Thyroid gland (tissue), 4 donors: ENCODE measurements at places on chromosomes 12 and 14.

DNA sequence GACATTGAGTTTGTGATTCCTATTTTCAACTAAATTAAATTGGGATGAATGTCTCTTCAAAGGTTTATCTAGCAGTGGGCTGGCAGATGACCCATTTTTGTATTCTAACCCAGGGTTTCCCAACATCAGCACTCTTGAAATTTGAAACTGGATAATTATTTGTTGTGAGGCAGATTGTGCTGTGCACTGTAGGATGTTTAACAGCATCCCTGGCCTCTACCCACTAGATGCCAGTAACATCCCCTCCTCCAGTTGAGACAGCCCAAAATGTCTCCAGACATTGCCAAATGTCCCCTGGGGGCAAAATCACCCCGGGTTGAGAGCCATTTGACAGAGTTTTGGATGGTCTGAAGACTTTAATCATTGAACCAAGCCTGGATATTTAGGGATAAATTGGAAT lies 11.1 kb downstream of the DAAM1 start:
- DNase-seq, result no peak

- no peak for DNase-seq
Measured at GRCh38 chr12:119631930-119632678, 35.8 kb upstream of the PRKAB1 start.

DNA sequence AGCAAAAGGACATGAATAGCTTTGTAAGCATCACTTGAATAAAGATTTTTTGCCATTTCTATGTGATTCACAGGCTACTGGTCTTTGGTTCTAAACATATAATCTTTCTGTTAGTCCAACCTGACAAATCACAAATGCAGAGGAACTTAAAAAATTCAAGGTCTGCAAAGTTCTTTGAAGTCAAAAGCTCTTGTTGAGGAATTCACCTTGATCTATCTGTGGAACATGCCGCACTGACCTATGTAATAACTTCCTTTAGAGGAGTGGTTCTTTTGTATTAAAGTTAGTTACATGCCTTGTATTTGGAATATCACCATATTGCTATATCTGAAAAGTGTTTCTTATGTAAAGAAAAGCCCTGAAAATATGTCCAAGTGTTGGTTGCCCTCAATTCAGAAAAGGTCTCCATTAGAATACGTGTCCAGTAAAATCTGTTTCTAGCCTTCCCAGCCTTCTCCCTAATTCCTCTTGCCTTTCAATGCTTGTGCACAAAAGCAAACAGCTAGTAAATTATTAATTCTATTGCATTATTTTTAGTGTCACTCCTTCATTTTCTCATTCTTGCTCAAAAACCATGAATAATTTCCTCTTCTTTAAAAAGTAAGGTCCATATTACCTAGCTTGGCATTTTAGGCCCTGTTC lies 1192.8 kb downstream of the FLRT2 start:
- no peak for DNase-seq

DNA sequence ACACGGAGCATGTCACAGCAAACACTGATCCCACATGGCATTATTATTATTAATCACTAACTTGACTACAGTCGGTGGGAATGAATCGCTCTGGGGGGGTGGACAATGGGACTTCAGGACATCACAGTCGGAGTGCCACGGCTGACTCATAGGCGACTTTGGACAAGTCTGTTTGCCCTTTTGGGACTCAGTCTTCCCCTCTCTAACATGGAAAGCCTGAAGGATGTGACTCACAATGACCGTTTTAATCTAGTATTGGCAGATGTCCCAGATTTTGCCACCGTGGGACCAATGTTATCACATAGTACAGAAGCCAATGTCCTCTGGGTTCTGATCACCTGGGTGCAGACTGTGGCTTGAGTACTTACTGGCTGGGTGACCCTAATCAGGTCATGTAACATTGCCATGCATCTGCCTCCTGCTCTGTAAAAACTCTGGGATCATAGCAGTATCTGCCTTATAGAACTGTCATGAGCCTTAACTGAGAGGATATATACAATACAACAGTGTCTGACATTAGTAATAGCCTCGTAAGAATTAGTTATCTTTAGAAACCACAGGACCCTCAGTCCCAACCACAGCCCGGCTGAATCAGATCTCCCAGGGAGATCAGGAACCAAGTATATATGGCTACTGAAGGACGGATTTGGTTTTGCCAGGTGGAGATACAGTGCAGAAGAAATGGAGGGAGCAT lies 362.6 kb downstream of the BCL11B start:
- no peak for DNase-seq

GRCh38 chr14:51504669-51505068 lies 147.0 kb upstream of the FRMD6 start:
- no peak for DNase-seq

GRCh38 chr12:108597559-108598471 lies at the start of gene TMEM119:
TMEM119 (minus strand) TSS chr12:108598084; CDS start chr12:108592383, 5,701 bp downstream.
- DNase-seq, result no peak

- no peak for DNase-seq
Measured at GRCh38 chr12:93085383-93086287, 156.5 kb upstream of the EEA1 start.

DNA sequence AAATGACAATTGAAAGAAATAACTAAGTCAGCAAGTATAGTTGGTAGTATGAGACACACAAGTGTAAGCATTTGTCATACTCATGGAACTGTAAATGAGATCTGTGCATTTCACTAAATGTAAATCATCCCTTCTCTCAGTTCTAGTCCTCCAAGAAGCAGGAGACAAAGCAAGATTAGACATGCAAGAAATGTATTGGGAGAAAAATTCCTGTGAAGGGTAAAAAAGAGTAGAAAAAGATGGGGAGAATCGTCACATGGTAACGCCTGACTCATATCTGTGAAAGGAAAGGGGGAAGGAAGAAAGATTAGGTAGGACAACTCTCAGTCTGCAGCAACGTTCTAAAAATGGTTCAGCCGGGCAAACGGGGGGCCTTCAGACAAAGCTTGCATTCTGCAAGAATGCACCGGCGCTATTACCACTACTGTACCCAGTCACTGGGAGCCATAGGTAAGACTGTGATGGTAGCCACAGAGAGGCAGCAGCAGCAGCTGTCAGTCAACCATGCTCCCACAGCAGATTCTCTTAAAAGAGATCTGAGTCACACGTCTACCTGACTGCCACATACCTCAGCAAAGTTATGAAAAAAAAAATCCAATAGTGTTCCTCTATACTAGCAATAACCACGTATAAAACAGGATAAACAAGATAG lies 18.0 kb upstream of the RFX4 start:
- no peak for DNase-seq

DNA sequence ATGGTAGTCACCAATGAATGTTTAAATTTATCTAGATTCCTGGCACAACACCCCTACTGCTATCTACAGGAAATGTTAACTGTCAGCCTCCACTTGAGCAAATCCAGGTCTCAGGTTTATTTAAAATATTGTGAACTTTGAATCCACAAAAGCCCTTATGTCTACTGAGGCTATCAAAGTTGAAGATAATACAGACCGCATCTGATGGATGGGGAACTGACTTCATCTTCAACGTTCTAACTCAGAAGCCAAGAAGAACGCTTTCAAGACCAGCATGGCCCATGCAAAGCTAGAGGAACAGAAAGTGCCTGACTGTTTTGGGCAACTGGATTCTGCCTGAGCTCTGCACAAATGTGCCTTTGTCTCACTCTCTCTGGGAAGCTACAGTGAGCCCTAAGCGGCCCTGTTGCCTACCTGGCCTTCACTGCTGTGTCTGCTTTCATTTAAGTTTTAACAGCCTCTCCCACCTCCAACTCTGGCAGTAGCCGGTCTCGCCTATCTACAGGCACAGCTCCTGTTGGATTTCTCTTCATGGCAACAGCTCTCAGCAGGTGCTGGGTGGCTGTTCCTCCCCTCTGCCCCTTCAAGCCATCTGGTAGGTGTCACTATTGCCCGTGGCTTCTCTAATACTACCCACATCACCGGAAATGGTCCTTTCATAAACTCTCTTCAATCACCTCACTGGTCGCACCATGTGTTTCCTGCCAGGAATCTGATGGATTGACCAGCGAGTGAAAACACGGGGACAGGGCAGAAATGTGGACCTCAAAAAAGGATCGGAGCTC lies 112.1 kb upstream of the OVCH1 start:
- peak; percentile 6 for DNase-seq

- peak; percentile 85 for DNase-seq
Measured at GRCh38 chr14:74608959-74609611, 3.0 kb downstream of the LTBP2 start.

DNA sequence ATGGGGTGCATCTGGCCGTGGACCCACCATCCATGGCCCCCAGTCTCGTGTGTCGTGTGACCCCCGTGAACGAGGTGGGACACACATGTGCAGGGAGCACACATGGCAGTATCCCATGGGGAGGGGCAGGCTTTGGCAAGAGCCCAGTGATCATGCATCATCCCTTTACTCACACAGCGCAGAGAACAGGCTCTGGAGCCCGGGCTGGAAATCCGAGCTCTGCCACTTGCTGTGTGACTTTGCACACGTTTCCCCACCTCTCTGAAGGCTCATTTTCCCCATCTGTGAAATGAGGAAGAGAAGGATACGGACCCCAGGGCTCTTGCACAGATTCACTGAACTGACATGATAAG lies 119.9 kb downstream of the PHETA1 start:
- DNase-seq, result no peak

GRCh38 chr12:49675137-49675536 lies 32.1 kb downstream of the FMNL3 start:
- no peak for DNase-seq

GRCh38 chr14:34177466-34177865 lies 226.6 kb upstream of the EGLN3 start:
- no peak for DNase-seq

- DNase-seq, result peak; percentile 12
Measured at GRCh38 chr12:100826323-100826722, 31.7 kb downstream of the ANO4 start.

DNA sequence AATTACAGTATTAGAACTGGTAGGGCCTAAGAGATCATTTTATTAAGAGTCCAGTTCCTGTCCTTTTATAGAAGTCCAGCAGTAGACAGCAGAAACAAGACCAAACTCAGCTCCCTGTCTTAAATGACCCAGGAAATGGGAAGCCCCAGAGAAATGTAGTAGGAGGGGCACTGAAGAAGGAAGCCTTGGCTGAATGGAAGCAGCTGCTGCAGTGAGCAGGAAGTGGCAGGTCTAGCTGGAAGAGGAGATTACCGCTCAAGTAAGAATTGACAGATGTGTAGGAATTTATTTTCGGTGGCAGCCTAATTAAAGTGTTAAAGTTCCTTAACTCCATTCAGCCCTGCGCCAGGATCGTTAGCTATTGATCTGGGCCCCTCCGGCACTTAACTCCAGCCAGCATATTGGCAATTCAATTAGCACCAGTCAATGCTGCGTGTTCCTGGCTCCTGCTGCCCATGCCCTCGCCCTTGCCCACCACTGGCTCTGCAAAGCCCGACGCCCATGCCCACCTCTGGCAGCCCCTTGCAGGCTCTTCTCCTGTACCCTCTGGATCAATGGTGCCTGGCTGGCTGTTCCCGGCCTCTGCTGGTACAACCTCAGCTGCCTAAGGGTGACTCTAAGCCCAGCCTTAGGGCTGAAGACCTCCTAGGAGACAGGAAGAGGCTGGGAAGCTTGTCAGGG lies 21.1 kb downstream of the ZFHX2 start:
- DNase-seq, result no peak

GRCh38 chr12:3364661-3365462 lies 126.1 kb upstream of the PRMT8 start:
- no peak for DNase-seq

DNA sequence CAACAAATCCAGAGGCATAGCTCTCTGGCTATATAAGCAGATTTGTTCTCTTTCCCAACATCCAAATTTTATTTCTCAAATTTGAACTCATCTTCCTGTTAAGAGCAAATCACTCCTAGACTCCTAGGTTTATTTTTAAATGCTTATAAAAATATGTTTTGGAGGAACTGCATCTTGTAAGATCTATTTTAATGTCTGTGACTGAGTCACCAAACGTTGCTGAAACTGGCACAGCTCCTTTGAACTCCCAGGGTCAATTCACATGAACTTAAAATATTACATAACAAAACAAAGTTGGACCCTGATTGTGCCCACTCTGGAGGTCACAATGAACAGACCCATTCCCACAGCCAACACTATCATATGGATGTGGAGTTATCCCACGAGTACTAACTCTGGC lies 23.9 kb downstream of the ANAPC7 start:
- DNase-seq, result no peak

GRCh38 chr12:108304633-108305032 lies 34.5 kb downstream of the CMKLR1 start:
- peak; percentile 60 for DNase-seq

- no peak for DNase-seq
Measured at GRCh38 chr12:59733200-59733599, 137.4 kb downstream of the SLC16A7 start.

- no peak for DNase-seq
Measured at GRCh38 chr12:15273896-15274295, 48.4 kb upstream of the PTPRO start.

GRCh38 chr14:93496856-93497741 lies 66.4 kb downstream of the UNC79 start:
- no peak for DNase-seq

- no peak for DNase-seq
Measured at GRCh38 chr14:64899958-64900357, 14.3 kb upstream of the CHURC1 start.

DNA sequence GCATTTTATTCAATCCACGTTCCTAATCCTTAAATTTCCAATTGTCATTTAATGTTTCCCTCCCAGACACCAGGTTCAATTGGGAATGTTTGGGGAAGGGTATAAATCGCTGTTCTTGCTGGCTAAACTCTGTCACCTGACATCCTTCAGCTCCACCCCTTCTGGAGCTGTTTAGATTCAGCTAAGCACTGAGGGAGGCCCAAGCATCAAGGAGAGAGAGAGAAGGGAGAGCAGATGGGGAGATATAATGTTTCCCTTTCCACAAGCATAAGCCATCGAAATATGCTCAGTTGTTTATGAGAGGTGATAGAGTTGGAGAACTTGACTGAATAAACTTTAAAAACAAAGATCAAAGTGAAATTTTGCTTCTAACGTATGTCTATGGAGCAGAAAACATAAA lies 1.8 kb downstream of the ABCC9 start:
- no peak for DNase-seq

DNA sequence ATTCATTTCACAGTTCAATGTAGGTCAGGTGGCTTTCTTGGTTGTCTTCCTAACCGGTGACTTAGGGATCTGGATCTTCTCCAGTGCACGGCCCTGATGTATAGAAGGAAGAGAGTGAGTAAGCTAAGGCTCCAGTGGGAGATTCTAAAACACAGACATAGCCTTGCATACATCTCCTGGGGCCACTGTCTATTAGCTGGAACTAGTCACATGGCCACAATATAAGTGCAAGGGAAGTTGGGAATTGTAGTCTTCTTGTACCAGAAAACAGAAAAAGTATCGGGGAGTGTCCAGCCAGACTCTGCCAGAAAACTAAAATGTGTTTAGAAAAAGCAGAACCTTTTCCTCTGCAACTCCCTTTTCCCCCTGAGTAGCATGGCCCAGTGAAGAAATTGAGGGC lies 531.6 kb downstream of the VRK1 start:
- no peak for DNase-seq

GRCh38 chr14:105043641-105044040 lies 21.6 kb downstream of the GPR132 start:
- DNase-seq, result no peak

DNA sequence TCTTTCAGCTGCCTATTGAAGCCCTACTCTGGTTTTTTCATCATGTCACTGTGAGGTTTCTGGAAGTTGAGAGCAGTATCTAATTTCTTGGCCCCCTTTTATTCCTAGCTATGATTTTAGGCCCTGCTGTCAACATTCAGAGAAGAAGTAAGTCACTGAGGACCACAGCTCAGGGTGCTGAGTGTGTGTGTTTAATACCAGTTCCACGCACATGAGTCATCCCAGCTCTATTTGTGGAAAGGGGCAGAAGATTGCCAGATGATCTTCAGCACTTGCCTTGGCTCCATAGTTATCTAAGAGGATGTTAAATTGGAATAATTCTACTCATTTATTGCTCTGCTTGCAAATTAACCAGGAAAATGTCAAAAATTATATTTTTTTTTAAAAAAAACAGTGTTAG lies 65.5 kb upstream of the SLC38A4 start:
- DNase-seq, result no peak
